ENCODE measurements at places on chromosomes 12 and 14.

- DNase-seq, result no peak
These were observed 23.2 kb downstream of the PLXNC1 start for GRCh38 chr12:94171595-94171930.

GRCh38 chr12:67630373-67631088 lies 18.0 kb upstream of the DYRK2 start:
- no peak for DNase-seq

DNA sequence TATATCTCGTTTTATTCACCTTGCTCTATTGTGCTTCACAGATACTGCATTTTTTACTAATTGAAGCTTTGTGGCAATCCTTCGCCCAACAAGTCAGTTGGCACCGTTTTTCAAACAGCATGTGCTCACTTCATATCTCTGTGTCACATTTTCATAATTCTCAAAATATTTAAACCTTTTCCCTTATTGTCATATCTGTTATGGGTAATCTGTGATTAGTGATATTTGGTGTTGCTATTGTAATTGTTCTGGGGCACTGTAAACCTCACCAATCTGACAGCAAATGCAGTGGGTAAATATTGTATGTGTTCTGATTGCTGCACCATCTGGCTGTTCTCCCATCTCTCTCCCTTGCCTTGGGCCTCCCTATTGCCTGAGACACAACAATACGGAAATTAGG lies 191.3 kb downstream of the BTG1 start:
- DNase-seq, result no peak

GRCh38 chr14:99812096-99812750 lies 19.0 kb downstream of the EML1 start:
- DNase-seq, result no peak

DNA sequence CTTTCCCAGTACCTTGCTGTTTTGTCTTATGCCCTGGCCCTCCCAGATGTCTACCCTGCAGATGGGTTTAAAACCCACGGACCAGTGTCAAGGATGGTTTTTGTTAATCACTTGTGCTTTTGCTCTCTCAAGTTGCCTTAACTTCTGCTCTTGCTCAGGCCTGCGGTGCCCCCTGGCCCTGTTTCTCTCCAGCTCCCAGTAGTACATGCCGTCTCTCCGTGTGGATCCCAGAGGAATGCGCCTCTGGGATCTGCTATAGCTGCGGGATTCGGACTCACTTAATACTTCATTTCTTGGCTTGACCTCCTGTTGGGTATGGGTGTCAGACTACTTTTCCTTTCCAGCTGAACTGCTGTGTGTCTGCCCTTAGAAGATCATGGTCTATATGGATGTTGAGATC lies 14.5 kb downstream of the PLEKHG3 start:
- no peak for DNase-seq

DNA sequence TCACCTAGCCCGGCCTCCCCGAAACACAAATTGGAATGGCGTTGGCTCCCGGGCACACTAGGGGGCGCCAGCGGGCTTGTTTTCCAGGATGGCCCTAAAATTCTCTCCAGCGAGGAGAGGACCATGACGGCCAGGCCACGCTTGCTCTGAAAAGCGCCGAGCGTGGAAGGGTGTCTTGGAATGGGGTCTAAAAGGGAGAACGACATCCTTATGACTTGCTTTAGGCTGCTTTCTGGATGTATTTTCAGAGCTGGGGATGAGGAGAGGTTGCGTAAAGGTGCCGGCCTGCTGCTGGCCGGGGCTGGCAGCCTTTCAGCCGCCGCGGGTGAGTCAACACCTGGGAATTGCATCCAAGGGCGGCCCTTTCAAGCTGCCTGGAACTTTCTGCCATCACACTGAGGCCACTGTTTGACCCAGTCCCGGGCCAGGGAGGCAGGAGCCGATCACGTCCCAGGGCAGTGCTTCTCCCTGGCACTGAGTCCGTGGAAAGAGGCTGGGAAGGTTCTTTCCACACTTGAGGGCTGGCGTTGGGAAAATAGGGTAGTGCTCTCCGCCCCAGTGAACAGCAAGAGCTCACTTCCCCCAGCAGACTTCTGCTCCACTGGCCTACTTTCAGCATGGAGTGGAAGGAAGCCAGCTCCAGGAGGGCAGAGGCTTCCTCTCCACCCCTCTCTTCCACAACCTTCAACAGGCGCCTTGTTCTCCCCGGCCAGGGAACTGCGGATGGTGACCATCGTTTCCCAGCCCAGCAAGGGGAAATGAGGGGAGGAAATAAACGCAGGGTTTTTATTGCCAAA lies 216.2 kb downstream of the TTC8 start:
- peak; percentile 64 for DNase-seq

DNA sequence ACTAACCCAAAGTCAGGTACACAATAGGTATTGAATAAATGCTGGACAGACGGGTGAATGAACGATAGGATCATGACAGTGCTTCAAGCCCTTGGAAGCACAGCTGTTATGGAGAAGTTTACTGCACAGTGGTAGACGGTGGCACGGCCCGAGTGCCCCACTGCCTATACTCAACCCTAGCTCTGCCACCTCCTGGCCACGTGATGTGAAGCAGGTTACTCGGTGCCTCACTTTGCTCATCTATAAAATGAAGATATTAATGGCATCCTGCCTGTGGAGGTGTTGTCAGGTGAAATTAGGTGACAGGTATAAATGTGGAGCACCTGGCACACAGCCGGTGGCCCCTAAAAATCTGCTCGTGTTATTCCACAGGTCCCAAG lies 5.8 kb downstream of the ASB2 start:
- no peak for DNase-seq
